AML-193 (cell line): ENCODE measurements at places on chromosomes 7 and 10.
A peak's percentile ranks its signal among the peaks of the same experiment; 100 is the strongest.

GRCh38 chr7:26863518-26864308 is 677 bp downstream of the SKAP2 start:
- peak; percentile 22 for DNase-seq

GRCh38 chr7:128383776-128384175 is 22.3 kb upstream of the PRRT4 start:
- no peak for DNase-seq

GRCh38 chr7:91239171-91239604 is 25.0 kb upstream of the FZD1 start:
- DNase-seq, result no peak

DNA sequence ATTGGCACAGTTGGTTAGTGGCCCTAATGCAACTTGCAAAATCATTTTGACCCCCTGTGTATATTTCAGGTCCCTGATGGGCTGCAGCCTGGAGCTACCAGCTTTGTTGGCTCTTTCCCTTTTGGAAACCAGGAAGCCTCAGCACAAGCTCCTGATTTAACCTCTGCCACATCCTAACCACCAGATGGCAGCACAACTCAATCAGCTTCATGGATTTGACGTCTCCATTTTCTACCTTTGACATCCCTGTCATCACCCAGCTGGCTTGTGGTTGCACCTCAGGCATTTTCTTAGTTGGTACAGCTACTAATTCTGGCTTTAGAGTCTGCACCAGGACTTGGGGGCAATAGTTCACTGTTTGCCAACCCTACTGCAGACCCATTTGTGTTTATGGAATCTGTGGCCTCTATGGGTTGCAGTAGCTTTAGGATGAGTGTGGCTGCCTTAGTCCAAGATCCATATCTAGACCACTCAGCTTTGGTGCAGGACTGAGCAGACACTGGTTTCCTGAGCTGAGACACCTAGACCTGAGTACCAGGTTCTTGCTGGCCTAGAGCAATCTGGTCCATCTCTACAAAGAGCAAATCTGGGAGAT is 456.2 kb downstream of the REEP3 start:
- DNase-seq, result peak; percentile 15

GRCh38 chr7:101705331-101705730 is 76.2 kb upstream of the MYL10 start:
- DNase-seq, result no peak

DNA sequence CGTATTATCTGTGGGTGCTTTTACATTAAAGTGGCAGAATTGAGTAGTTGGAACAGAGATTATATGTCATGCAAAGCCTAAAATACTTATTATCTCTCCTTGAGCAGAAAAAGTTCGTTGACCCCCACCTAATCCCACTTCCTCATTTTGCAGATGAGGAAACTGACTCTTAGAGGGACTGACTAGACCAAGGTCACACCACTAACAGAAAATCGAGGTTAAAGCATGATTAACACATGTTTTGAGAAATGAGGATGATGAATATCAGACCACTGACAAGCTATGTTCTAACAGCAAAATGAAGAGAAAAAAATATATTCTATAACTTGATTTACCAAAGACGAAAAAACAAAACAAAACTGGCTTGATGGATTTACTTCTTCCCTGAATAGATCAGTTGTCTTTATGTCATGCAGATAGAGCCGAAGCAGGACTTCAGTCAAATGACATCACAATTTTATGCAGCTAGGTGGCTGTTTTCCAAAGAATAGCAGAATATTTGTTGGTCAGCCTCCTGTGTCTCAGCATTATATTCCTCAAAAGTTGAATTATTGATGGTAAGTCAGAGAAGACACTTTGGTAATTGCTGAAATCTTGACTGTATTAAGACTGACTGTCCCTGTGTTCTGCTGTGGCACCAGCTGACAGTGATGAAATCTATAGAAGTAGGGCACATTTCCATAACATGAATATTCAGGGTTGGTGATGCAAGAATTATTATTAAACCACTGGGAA is 24.2 kb upstream of the SMIM30 start:
- peak; percentile 70 for DNase-seq

GRCh38 chr10:89738551-89739209 is 37.3 kb downstream of the KIF20B start:
- no peak for DNase-seq

DNA sequence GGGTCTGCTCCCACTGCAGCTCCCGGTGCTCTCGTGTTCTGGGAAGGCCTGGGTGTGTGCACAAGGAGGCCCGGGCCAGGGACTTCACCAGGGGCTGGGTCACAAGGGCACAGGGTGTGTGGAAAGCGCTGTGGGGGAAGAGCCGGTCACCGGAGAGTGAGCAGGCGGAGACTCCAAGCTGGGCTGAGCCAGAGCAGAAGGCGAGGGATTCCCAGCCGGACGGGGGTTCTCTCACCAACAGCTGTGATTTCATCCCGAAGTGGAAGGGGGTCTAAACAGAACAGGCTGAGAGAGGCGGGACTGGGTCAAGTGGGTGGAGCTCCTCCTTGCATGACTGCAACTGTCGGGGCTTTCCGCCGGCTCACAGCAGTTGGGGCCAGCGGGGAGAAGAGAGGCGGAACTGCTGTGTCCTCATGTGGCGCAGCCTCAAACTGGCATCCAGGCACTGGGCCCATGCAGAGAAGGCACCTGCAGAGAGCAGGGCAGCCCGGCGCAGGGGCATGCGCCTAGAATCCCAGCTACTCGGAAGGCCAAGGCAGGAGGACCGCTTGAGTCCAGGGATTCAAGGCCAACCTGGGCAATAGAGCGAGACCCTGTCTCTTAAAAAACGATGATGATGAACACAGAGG is 7.6 kb upstream of the ORAI2 start:
- no peak for DNase-seq
